ENCODE measurements at places on chromosomes 6 and 20.

DNA sequence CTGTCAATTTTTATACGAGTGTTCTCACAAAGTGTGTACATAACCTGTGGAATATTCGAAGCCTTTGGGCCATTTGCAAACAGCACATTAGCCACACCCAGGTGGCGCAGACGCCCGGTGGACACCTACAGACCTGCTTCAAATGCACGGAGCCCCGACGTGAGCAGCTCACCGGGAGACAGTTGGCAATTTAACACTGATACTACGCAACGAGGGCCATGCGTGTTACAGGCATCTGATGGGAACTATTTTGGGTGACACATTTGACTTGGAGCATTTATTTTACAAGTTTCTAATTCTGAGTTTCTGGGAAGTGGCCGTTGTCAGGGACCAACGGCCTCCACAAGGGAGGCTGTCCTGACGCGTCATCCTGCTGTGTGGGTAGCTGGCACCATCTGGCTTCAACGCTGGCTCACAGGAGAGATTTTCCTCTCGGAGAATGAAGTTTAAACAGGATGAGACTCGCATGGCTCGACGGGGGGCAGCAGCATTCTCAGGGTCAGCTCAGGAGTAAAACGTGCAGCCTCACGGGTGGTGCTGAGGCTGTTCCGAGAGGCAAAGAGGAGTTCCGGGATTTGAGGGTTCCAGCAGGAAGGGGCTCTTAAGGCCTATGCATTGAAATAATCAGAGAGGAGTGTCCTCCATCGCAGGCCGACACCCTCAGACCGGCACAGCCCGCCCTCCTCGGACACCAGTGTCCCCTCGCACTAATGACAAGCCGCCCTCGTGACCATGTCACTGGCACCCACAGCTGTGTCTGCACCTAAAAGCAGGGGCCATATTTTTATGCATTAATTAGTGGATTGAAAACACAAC lies 207.4 kb downstream of the DLL1 start:
- DNase-seq = no peak

GRCh38 chr6:156687789-156688619 lies 89.2 kb upstream of the ARID1B start:
- DNase-seq = peak; percentile 21

GRCh38 chr6:122040261-122040660 lies 359.2 kb upstream of the HSF2 start:
- DNase-seq = no peak

DNA sequence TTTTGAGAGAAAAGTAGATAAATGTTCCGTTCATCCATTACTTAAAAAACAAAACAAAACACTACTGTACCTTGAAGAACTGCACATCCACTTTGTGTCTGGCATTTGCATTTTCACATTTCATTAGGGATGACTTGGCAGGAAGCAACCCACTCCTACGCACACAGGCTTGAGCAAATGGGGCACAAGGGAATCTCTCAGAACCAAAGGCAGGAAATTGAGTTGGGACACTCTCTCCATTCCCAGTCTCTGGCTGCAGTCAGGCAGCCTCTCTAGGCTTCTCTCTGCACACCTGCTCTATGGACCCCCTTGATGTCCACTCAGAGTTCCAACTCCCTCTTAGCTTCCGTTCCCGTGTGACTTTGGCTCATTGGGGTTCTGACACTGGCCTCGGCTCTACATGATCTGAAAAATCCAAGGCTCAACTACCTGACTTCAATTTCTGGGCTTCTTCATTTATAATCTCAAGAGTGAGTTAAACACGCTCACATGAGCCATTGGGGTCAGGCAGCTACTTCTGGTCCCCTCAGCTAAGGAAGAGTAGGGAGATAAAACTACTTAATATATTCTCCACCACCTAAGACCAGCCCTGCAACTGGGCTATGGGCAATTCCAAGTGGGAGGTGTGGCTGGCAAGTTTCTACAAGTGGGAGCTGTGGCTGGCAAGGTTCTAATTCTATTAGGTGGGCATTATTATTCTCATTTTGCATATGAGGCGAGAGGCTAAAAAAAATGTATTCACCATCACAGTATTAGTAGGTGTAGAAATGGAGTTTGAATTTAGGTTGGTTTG lies 251.9 kb downstream of the SOD2 start:
- DNase-seq = no peak

- DNase-seq = no peak
Measured at GRCh38 chr20:38831995-38832620, 26.6 kb downstream of the PPP1R16B start.

- no peak for DNase-seq
Measured at GRCh38 chr6:89409461-89410035, 2.5 kb downstream of the RRAGD start.

DNA sequence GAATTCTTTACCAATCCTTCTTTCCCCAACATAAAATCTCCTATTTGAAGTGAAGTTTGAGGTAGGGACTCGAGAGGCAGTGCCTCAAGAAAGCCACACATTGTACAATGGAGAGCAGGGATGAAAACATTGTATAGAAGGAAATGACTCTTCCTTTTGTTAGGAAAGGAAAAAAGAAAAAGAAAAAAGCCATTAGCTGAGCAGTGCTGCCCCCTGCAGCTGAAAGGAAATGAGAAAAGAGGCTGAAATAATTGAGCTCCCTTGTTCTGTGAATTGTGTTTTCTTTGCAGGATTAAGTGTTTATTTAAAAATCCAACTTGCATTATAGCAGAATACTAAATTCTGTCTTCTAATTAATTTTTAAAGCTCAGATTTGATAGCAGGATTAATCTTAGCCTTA lies 162.9 kb upstream of the SASH1 start:
- DNase-seq = no peak

GRCh38 chr6:71656121-71656520 lies 230.2 kb upstream of the RIMS1 start:
- DNase-seq = no peak

DNA sequence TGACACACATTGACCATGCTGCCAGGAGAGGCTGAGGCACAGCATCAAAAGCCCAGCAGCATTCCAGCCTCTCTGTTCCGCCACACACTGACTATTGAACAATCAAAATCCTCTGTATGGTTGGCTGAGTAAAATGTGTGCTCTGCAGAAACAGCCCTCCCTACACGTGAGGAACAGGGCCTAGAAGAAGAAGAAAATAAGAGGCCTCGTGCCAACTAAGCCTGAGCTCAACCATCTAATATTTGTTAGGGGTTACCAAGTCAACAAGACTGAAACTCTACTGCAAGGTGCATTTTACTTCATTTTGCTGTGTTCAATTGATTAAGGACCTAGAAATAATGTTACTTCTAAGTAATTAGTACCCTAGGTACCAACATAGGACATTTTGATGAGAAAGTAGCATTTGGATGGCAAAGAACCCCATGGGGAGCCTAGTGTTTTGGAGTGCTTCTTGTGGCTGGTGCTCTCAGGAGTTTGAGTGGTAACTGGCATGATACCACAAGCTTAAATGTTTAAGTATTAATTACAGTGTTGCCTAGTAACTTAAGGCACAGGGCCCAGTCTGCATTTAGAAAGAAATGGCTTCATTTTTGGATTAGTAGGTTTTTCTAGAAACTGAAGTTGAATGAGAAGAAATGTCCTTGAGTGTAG lies 146.6 kb upstream of the PLN start:
- DNase-seq = no peak

DNA sequence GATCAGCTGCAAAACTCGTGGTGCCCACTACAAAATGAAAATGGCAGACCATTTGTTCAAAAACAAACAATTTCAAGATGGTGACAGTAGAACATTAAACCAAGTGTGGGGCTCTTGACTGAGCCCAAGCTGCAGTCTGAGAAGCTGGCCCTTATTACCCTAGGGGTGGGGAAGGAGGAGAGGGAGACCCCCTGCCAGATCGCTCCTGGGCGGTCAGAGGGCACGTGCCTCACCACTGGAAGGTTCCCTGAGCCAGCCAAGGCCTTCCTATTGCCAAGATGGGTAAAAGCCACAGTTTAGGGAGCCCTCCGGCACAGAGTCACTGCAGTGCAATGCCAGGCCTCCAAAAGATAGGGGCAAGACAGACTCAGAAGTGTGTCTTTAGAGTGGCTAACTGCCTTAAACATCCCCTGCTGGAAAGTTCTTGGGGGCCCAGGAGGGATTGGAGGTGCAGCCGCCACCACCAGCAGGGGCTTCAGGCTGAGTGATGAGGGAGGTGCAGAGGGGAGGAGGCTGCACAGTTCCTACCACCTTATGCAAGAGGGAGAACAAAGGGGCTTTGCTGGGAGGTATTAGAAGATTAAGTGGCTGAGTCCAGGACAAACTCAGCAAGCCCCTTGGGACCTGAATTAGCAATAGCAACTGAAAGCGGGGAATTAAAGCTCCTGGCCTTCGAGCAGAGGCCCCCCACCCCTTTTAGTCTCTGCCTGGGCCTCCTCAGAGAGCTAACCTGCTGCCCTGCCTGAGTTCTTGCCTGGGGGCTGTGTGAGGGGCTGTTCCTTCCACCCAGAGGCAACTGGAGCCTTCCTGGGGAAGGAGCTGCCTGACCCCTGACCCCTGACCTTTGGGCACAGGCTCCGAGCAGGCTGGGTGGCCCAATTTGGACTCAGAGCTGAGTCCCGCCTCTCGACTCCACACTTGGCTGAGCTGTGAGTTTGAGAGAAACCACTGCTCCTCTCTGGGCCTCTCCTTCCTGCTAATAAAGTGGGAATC lies 88.4 kb downstream of the VEGFA start:
- DNase-seq = no peak

DNA sequence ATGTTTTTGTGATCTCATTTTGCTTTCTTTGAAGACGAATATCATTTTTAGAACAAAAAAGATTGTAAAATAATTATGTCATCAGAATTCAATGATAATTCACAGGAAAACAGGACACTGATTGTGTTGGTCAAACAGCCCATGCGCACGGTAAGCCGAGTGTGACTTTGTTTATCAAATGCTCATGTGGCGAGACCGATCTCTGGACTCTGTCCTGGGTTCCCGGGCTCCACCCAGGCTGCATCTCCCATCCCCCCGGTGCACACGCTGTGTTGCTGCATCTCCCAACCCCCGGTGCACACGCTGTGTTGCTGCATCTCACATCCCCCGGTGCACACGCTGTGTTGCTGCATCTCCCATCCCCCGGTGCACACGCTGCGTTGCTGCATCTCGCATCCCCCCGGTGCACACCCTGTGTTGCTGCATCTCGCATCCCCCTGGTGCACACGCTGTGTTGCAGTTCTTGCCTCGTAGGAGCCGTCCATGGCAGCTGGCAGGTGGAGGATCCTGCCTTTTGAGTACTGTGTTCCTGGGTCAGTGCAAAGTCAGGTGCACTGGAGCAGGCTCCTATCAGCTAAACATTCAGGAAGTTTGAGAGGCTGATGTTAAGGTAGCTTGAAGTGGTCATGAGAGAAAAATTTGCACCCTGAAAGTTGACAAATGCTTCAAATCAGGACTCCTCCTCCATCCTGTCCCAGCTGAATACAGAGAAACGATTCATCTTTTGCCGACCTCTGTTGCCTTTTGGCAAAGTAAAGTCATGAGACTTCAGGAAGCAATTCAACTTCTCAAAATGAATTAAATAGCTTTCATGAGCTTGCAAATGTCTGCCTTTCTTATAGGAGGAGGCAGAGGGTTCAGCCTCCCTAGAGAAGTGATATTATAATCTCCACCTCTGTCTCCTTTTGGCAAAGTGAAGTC lies 77.1 kb upstream of the FRMD1 start:
- no peak for DNase-seq

- peak; percentile 4 for DNase-seq
Measured at GRCh38 chr20:46939031-46939965, 44.7 kb downstream of the EYA2 start.

GRCh38 chr20:63610581-63611435 lies 16.1 kb downstream of the GMEB2 start:
- peak; percentile 10 for DNase-seq

GRCh38 chr6:34237722-34238584 lies 1.3 kb downstream of the HMGA1 start:
- DNase-seq = peak; percentile 90

- no peak for DNase-seq
Measured at GRCh38 chr6:45504947-45505346, 127.2 kb upstream of the SUPT3H start.

DNA sequence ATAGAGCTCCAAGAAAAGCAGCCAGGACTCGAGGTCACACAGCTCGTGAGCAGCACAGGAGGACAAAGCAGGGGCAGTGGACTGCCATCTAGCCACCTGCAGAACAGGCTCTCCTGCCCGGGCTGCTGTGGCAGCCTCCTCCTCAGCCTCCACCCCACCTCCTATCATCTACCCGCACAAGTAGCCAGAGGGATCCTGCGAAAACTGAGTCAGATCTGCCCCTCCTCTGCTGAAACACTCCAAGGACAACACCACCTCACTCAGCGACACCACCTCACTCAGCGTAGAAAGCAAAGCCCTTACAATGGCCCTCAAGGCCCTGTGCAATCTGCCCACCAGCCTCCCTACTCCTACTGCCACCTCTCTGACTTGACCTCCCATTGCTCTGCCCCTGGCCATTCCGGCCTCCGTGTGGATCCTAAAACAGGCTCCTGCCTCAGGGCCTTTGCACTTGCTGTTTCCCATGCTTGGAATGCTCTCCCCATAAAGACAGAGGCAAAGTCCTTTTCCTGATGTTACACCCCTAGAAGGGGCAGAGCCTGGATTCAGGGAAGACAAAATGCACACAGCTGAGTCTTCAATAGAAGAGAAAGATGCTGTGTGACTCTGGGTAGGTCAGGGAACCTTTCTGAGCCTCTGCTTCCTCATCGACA lies 19.3 kb downstream of the PREX1 start:
- no peak for DNase-seq

DNA sequence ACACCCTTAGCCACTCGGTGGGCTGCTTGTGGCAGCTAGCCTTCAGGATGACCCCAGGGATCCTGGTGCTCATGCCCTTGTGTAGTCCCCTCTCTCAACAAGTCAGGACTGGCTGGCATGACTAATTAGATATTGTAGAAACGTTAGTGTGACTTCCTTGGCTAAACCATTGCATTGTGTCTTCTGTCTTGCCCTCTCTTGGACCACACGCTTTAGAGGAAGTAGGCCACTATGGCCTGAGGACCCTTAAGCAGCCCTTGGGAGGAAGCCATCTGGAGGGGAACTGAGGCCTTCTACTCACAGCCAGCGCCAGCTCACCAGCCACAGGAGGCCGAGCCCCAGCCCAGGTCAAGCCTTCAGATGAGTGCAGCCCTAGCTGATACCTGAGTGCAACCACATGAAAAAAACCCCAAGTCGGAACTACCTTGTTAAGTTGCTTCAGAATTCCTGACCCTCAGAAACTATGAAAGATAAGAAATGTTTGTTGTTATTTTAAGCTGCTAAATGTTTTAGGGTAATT lies 10.1 kb downstream of the ANGPT4 start:
- no peak for DNase-seq

- DNase-seq = no peak
Measured at GRCh38 chr20:48149902-48150301, 364.6 kb upstream of the SULF2 start.

- DNase-seq = no peak
Measured at GRCh38 chr6:111038534-111039252, 48.6 kb upstream of the SLC16A10 start.

GRCh38 chr20:19181552-19181951 lies 30.9 kb upstream of the SLC24A3 start:
- no peak for DNase-seq

Measured in common myeloid progenitor, CD34-positive (primary cell).